Activated naive CD8-positive, alpha-beta T cell treated with anti-CD3 and anti-CD28 coated beads, Interleukin-2, amount 50 U/mL, for 24 hours (primary cell): ENCODE measurements at places on chromosomes 1 and 21.
A peak's percentile ranks its signal among the peaks of the same experiment; 100 is the strongest.

GRCh38 chr21:45033791-45034555 is 40.4 kb upstream of the ADARB1 start:
- DNase-seq: no peak

DNA sequence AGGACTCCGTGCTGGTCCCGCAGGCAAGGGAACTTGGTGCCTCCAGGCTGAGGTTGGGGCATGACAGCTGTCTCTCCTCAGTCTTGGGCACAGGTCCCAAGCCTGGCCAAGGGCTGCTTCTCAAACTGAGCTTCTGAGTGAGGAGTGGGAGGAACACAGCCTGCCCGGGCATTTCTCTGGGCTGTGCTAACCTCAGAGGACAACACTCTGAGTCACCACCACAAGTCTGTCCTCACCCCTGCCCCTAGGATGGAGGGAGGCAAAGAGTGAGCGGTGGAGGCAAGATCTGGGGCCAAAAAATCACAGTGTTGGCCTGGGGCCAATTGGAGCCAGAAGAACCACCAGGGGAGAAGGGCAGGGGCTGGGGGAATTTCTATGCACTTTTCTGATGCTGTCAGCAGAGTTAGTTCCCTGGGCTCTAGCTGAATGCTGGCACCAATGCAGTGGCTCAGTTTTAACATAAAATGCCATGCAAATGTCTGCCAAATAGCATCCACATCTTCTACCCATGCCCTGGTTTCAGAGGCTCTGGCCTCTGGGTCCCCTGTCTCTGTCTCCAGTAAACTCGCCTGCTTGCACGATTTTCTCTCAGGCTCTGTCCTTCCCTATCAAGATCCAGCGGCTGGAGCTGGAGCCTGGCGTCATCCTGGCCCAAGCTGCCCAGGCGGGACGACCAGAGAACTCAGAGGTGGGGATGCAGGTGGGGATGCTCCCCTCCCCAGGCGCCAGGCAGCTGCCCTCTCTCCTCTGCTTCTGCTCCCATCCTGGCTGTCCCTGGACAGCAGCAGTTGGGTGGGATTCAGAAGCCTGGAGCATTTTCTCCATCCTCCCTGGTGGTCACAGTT is 11.0 kb upstream of the CDK18 start:
- DNase-seq: no peak

GRCh38 chr21:43659136-43660000 is at the start of the genes HSF2BP and RRP1B:
Gene HSF2BP (minus strand): TSS chr21:43659488. CDS start chr21:43658096, 1,392 bp downstream.
Gene RRP1B (plus strand): TSS chr21:43659560. CDS start chr21:43659665, 105 bp downstream.
- peak; percentile 84 for DNase-seq

GRCh38 chr1:84350550-84350949 is 47.7 kb upstream of the DNASE2B start:
- no peak for DNase-seq

DNA sequence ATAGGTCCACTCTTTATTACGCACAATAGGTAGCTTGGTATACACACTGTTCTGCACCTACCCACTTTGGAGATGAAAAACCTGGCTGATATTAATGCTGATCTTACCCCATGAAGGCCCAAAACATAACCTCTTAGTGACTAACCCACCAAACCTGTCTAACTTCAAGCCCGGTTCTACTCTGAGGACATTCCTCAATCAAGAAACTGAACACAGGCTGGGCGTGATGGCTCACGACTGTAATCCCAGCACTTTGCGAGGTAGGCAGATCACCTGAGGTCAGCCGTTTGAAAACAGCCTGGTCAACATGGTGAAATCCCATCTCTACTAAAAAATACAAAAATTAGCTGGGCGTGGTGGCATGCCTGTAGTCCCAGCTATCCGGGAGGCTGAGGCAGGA is 50.5 kb downstream of the EYA3 start:
- no peak for DNase-seq

- no peak for DNase-seq
Measured at GRCh38 chr1:56137521-56138505, 441.6 kb downstream of the PLPP3 start.

DNA sequence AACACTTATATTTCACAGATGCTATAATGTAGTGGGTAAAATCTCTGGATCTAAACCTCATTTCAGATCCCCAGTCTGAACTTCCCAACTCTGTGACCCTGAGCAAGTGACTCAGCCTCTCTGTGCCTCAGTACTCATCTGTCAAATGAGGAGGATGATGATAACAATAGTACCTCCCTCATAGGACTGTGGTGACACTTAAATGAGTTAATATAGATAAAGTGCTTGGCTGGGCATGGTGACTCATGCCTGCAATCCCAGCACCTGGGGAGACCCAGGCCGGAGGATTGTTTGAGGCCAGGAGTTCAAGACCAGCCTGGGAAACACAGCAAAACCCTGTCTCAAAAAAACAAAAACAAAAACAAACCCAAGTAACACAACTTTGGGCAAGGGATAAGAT is 4.7 kb upstream of the ECE1 start:
- peak; percentile 60 for DNase-seq

DNA sequence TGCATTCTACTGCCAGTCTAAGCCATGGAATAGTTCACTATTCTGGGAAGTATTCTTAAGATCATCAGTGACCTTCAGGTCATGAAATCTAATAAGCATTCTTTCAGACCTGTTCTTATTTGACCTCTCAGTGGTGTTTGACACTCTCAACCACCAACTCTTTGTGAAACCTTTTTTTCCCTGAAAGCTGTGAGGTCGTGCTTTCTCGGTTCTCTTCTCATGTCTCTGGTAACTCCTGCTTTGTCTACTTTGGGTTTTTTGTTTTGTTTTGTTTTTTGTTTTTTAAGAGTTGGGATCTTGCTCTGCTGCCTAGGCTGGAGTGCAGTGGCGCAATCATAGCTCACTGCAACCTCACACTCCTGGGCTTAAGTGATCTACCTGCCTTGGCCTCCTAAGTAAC is 56.3 kb downstream of the POU2F1 start:
- DNase-seq: no peak

- DNase-seq: no peak
Measured at GRCh38 chr1:184716158-184716557, 38.5 kb downstream of the EDEM3 start.

DNA sequence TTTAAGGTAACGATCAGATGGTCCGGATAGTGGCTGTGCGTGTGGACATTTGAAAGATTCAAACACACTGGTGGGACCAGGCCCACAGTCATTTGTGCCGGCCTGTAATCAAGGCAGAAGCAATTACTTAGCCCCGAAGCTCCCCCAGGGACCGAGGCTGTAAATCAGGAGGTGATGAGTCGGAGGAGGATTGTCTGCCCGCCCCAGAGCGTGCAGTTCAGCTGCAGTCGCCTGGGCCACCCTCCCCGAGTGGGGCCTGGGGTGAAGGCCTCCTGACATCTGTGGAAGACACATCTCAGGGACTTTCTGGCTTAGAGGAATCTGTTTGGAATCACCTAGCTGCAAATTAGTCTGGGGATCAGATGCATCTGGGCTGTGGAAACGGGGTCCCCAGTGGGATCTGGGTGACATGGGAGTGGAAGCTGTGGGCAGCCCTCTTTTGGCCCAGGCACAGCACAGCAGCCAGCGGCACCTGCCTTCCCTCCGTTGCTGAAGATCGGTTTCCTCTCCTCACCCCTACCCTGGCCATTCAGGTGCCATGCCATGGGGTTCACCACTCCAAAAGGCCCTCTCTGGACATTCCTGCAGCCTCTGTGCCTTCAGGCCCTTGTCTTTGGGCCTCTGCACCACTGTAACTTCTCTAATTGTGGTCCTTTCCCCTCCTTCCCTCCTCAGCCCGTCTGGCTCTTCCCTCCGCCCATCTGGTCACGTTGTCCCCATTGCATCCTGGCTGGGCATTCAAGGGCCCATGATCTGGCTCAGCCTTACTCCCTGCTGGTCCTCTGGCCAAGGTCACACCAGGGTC is 25.7 kb downstream of the LHX4 start:
- DNase-seq: no peak
